SW480 (cell line): ENCODE measurements at places on chromosomes 7 and 10.

DNA sequence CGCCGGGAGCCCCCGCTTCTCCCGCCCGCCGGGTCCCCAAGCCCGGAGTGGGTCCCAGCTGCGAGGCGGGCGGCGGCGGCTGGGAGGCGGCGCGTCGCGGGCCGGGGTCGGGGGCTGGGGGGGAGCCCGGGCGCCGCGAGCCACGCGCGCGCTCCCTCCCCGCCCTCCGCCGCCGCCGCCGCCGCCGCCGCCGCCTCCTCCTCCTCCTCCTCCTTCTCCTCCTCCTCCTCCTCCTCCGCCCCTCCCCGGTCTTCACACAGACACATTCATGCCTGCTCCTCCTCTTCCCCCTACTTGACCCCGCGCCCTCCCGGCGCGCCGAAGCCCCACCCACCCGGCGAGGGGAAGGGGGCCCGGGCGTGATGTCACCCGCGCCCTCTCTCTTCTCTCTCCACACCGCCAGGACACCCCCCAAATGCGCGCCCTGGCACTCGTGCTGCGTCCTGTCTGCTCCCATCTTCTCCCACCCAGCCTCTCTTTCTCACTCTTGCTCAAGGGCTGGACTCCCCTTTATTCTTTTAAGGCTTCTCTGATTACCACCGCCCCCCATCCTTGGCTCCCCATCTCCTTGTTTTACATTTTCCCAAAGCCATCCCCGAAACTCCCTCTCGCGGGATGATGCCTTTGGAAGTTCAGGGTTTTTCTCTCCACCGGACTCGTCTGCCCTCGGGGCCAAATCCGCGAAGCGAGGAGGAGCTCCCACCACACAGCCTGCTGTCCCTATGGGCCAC lies 967 bp upstream of the GLI3 start:
- DNase-seq, result peak; percentile 67

GRCh38 chr10:73043766-73044377 lies 52.8 kb downstream of the P4HA1 start:
- no peak for DNase-seq

- DNase-seq, result peak; percentile 53
Measured at GRCh38 chr7:82740246-82740848, 296.8 kb upstream of the CACNA2D1 start.

- no peak for DNase-seq
Measured at GRCh38 chr7:7970237-7970530, 1.6 kb downstream of the GLCCI1 start.

GRCh38 chr10:70192326-70192968 lies 22.1 kb upstream of the SAR1A start:
- no peak for DNase-seq

DNA sequence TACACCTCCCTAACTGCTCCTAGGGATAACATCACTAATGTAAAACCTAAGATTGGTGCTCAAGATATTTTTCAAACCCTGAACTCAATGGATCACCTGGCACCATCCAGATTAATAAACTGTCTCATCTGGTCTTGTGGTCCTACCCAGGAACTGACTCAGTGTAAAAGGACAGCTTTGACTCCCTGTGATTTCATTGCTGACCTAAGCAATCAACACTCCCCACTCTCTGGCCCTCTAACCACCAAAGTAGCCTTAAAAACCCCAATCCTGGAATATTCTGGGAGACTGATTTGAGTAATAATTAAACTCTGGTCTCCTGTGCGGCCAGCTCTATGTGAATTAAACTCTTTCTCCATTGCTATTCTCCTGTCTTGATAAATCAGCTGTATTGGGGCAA lies 6.2 kb upstream of the USP54 start:
- no peak for DNase-seq

GRCh38 chr7:151088019-151088855 lies 2.0 kb downstream of the AGAP3 start:
- DNase-seq, result no peak

GRCh38 chr7:25583621-25584020 lies 355.3 kb upstream of the NPVF start:
- DNase-seq, result no peak

- no peak for DNase-seq
Measured at GRCh38 chr7:464454-465401, 54.9 kb downstream of the PDGFA start.

- no peak for DNase-seq
Measured at GRCh38 chr7:133545618-133546017, 292.7 kb downstream of the EXOC4 start.

DNA sequence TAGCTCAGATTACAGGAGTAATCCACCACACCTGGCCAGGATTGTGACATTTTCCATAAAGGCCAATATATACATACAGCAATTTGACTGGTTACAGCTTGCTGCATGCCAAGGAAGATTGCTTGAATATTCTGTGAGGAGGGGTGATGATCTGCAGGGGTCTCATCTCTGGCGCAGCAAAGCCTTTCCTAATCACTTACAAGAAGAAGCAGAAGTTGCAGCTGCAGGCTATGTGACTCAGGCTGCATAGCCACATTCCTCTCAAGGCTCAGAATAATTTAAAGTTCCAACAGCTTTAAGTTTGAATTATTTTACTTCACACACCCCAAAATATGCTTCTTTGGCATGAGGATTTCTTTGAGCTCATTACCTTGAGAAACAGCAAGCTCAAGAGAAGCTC lies 11.4 kb upstream of the RASGEF1A start:
- DNase-seq, result no peak

- DNase-seq, result no peak
Measured at GRCh38 chr7:98148607-98149006, 41.9 kb downstream of the LMTK2 start.

GRCh38 chr7:86411814-86412213 lies 231.9 kb upstream of the GRM3 start:
- DNase-seq, result no peak

DNA sequence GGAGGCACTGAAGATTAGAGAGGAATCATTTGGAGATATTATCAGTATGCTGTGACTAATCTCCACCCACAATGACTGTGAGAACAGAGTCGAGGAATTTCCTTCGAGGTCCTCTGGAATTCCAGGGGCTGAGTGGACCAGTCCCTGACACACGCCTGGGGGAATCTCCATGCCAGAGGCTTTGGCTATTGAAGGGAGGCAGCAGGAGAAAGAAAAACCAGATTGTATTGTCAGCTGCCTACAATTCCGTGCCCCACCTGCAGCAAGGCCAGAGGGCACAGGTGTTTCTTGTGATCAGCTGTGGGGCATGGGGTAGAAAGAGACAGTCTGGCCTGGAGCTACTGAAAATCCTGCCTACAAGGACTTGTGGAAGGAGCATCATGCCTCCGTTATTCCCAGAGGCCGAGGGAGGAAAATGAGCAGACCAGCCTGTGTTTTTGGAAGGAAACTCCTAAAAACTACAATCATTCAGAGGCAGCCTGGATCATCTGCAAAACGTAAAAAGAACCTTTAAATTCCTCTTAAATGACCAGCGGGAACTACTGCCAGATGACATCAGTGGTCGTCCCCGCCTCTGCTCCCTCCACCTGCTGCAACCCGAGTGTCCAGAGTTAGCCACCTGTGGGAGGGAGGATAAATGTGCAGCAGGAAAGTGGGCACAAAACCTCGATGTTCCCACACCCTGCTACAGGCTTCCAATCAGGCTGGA lies 25.4 kb upstream of the ANK3 start:
- DNase-seq, result peak; percentile 6

DNA sequence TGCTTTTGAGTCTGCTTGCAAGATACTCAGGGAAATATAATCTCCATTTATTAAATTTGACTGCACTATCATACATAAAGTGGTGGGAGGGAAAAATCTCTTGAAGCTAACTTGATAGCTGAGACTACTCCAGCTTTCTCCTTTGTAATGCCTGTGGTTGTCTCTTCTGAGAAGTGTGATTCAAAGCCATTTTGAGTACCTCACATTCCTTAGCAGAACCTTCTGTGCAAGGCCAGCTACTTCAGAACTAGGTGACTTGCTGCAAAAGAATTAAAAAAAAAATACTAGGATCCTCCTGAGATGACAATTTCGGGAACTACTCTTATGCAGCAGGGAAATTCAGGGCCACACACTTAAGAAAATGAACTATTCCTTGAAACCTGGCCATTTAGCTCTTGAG lies 294.8 kb downstream of the MDFIC start:
- DNase-seq, result no peak

DNA sequence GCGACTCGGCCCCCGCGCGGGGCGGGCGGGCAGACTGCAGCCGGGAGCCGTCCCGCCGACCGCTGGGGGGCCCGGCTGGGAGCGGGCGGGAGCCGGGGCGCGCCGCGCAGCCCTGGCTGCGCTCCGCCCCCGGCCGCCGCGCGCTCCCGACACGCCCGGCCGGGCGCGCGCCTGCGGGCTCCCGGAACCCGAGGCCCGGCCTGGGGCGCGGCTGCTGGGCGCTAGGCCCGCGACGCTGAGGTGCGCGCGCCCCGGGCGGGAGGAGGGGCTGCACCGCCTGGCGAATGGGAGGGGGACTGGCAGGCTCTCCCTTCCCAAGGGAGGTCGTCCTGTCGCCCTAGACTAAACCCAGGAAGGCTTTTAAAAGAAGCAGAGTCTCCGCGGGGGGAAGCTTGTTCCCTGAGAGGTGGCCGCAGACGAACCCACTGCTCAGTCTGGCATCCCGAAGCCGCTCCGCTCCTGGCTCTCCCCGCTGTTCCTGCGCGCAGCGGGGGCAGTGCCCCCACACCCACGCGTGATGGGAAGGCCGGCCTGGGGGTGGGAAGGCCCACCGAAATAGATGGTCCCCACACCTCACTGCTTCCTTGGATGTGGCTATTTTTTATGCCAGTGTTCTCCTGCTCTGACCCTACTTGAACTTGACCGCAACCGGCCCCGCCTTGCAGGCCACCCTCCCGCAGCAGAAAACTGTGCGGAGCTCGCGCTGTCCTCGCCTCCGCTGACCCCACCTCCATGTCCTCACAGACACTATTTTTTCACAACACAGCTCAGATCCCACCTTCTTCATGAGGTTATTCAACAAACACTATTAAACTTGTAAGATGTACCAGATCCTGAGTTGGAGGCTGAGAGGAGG lies at the start of gene VOPP1:
Gene VOPP1, minus strand, starts transcription at position 125 of the 856 bp plus-strand sequence. CDS start 178 bp downstream, outside the sequence.
- DNase-seq, result peak; percentile 56

DNA sequence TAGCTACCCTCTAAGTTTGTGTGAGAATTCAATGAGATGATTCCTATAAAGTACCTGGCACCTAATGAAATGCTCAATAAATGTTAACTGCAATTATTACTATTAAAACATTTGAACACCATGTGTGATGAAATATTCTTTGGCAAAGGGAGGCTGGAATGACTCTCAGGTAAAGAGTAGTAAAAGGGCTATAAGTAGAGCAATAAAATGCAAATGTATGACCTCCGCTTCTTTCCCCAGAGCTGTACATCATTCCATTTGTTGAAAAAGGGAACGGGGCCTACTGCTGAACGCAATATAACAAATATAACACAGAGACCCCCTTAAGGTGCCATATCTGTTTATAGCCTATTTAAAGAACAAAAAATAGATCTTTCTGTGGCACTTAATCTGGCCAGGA lies 27.8 kb downstream of the CELF2 start:
- no peak for DNase-seq

DNA sequence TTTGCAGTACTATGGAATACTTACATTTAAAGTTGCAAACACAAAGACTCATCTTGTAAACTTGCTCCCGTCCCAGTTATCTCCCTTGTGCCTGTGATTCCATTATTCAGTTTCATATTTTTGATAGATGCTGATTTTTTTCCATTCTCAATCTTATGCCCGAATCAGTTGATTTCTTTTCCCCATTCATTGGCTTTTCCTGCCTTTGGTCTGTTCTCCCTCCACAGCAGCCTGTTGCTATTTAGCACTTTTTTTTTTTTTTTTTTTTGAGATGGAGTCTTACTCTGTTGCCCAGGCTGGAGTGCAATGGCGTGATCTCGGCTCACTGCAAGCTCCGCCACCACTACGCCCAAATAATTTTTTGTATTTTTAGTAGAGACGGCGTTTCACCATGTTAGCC lies 78.0 kb downstream of the ABCC2 start:
- no peak for DNase-seq

DNA sequence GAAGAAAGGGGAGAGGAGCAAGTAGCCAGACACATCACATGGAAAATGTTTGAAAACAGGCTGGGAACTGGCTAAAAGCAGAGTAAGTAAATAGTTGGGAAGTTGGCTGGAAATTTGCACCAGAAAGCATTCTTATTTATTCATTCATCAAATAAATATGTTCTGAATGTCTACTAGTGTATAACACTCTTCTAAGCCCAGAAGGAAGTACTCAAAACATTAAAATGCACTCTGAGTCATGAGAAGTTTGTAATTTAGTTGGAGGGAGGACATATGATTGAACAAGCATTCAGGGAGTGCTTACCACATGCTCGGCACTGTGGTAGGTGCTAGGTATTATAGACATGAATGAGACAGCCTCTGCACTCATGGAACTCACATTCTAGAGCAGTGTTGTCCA lies 37.0 kb upstream of the CNNM1 start:
- DNase-seq, result no peak

DNA sequence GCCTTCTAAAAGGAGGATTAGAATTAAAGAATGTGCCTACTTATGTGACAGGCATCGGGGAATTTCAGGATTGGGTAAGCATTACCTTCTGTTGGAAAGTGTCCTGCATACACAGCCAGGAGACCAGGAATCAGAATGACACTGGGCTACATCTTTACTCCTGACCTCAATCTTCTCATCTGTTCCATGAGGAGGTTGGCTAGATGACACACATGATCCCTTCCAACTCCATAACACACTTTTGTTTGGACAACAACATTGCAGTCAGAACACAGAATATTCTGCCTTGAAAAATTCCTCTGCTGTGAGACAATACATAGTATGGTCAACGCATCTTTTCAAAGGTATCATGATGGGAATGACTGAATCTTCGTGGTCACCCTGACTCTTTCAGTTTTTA lies 1281.2 kb upstream of the SORCS1 start:
- no peak for DNase-seq

GRCh38 chr7:117774943-117775342 lies 98.3 kb downstream of the CTTNBP2 start:
- no peak for DNase-seq

DNA sequence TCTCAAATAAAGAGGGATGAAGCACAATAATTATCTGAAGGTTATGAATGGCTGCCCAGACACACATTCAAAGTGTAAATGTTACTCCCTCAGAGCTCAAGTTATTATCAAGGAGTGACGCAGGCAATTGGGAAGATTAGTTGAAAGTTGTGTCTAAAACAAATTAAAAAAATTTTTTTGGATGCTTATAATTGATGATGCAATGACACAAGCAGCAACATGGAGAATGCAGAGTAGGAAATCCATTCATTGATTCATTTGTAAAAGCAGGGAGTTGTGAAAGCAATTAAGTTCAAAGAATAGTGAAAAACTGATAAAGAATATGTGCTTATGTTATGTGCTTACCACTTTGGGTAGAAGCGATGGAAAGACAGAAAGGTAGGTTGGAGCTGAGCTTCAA lies 120.4 kb downstream of the CDK6 start:
- DNase-seq, result no peak

DNA sequence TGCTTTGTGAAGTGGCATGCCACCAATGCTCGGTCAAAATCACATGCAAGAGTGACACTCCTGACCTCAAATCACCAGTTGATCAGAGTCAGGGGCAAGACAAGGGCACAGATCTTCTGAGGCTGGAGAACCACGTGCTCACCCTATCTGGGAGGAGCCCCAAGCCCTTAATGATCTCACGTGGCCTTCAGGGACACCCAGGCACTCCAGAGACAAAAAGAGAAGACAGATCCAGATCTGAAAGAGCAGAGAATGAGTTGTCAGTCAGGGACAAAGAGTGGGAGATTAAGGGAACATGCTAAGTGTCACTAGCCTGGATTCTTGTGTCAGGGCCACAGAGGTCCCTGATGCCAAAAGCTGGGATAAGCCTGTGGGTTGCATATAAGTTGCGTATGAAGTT lies 134.3 kb downstream of the PLXNA4 start:
- no peak for DNase-seq
